ENCODE measurements at places on chromosomes 3 and 15.

- DNase-seq, result no peak
These were observed 563 bp downstream of the ARL6IP5 start for GRCh38 chr3:69085168-69085832.

GRCh38 chr3:87375231-87375682 lies 98.9 kb upstream of the POU1F1 start:
- no peak for DNase-seq

DNA sequence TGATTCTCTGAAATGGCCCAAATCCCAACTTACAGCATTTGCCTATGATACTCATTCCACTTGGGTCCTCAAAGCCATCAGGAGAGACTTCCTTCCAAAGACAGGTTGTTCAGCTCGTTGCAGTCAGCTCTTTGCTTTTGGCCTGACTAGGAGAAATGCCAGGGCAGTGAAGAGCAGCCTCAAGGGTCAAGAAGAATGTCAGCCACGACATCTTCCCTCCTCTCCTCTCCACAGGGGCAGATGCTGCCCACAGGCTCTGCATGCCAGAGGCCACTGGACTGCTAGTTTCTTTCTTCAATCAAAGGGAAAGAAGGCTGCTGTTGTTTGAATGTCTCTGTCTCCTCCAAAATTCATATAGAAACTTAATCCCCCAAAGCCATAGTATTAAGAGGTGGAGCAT lies 201.7 kb upstream of the PFN2 start:
- DNase-seq, result no peak

- DNase-seq, result no peak
These were observed 848 bp upstream of the RHCG start for GRCh38 chr15:89497231-89497630.

DNA sequence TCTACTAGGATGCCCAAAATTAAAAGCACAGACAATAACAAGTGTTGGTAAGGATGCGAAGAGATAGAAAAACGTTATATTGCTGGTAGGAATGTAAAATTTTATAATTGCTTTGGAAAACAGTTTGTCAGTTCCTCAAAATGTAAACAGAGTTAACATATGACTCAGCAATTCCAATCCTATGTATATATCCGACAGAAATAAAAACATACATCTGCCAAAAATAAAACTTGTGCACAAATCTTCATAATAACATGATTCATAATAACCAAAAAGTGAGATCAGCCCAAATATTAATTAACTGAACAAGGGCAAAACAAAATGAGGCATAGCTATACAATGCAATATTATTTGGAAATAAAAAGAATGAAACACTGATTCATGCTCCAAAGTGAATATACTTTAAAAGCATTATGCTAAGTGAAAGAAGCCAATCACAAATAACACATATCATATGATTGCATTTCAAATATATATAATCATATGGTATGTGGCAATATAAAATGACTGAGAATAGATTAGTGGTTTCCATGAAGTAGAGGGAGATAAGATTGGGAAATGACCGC lies 609.3 kb downstream of the IGSF11 start:
- DNase-seq, result no peak

- DNase-seq, result no peak
These were observed 112.5 kb upstream of the NR2F2 start for GRCh38 chr15:96217983-96218382.

DNA sequence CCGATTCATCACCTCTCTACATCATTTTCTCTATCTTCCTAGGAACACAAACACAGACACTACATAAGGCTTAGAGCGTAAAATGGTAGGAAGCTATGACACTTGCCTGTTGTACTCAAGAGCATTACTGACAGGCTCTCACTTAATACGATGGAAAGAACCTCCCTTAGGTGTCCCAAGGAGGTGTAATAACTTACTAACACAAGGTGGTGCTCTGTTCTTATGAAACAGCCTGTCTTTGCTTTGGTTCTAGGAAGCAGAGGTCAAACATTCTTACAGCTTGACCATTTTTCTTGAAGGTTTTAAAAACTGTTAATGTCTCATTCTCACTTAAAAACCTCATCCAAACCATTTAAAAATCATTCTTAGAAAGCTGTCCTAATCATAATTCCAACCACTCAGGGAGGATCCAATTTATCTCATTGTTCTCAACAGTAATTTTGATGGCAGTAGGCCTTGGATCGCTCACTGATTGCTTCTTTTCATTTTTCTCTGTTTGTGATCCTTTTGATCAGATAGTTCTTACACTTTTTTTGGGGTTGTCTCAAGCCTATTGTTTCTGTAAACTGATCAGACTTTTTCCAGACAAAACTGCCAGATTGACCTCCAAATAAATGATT lies 317.8 kb upstream of the AGTR1 start:
- DNase-seq, result no peak

DNA sequence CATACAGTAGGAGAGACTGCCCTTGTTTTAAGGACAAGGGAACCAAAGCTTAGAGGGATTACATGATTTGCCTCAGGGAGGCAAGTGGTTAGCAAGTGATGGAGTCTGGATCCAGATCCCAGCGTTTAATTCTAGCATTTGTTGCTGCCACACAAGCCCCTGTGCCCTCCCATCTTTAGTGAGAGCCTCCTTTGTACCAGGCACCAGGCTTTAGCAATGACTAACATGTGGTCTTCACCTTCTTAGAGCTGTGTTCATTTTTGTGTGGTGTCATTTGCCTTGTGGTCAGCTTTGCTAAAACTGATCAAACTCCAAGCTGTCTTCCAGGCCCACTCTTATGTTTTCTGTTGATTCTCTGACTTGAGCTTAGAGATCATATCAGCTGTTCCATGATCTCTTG lies 290.5 kb downstream of the RPLP1 start:
- DNase-seq, result no peak

- no peak for DNase-seq
These were observed 24.2 kb downstream of the CMC1 start for GRCh38 chr3:28265641-28266040.

- DNase-seq, result no peak
These were observed 121.8 kb downstream of the PDZRN3 start for GRCh38 chr3:73502609-73503583.

- DNase-seq, result no peak
These were observed 949.0 kb upstream of the SEMA6D start for GRCh38 chr15:46768287-46768686.

DNA sequence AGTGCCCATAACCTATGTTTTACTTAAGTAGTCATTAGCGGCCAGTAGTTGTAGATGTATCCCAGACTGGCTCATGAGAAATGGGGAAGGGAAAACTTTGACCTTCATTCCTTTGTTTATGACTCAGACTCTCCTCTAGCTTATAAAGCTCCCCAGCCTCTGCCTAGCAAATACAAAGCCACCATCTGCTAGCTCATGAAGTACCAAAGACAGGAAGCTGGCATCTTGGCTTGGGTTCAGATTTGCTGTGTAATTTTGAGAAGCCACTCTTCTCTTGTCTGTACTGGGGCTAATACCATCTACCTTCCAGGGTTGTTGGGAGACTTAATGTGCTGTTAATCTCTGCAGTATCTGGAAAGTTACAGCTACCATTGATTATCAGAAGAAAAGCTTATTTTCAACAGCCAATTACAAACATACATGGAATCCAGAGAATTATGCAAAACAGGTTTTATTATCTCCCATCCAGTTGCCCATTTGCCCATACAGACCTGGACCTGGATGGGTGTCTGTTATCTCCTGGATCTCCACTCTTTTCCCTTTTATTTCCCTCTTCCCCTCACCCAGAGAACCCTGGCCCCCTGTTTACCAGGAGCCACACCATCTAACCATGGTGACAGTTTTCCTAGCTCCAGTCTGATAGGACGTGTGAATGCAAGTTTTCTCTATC lies 153.8 kb downstream of the SEMA6D start:
- DNase-seq, result no peak

GRCh38 chr3:55984626-55985025 lies 483.6 kb downstream of the ERC2 start:
- DNase-seq, result no peak

- no peak for DNase-seq
These were observed 348.7 kb upstream of the TBL1XR1 start for GRCh38 chr3:177545964-177546363.

- no peak for DNase-seq
These were observed 16.1 kb downstream of the CNTN4 start for GRCh38 chr3:2114617-2115275.

- DNase-seq, result no peak
These were observed 7.0 kb upstream of the STRA6 start for GRCh38 chr15:74209560-74209958.

- DNase-seq, result no peak
These were observed 9.8 kb upstream of the MEF2A start for GRCh38 chr15:99556011-99556410.

- DNase-seq, result no peak
These were observed 1560.4 kb upstream of the GBE1 start for GRCh38 chr3:83321891-83322290.

GRCh38 chr3:54756330-54756731 lies 171.5 kb downstream of the LRTM1 start:
- DNase-seq, result no peak

DNA sequence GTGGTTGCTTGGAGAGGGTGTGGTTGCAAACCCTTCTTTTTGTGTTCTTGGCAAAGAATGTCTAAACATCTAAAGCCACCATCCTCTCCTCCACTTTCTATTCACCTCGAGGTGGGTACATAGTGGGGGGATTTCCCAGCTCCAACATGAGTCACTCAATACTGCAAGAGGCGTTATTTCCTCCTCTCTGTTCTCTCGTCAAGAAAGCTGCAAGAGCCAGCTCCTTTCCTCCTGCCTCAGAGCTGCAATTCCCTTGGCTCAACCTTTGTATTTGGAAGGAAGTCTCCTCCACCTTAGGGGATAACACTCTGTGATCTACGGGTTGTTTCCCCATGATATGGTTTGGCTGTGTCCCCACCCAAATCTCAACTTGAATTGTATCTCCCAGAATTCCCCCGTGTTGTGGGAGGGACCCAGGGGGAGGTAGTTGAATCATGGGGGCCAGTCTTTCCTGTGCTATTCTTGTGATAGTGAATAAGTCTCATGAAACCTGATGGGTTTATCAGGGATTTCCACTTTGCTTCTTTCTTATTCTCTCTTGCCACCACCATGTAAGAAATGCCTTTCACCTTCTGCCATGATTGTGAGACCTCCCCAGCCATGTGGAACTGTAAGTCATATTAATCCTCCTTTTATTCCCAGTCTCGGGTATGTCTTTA lies 138.4 kb downstream of the PLCL2 start:
- DNase-seq, result peak; percentile 8

DNA sequence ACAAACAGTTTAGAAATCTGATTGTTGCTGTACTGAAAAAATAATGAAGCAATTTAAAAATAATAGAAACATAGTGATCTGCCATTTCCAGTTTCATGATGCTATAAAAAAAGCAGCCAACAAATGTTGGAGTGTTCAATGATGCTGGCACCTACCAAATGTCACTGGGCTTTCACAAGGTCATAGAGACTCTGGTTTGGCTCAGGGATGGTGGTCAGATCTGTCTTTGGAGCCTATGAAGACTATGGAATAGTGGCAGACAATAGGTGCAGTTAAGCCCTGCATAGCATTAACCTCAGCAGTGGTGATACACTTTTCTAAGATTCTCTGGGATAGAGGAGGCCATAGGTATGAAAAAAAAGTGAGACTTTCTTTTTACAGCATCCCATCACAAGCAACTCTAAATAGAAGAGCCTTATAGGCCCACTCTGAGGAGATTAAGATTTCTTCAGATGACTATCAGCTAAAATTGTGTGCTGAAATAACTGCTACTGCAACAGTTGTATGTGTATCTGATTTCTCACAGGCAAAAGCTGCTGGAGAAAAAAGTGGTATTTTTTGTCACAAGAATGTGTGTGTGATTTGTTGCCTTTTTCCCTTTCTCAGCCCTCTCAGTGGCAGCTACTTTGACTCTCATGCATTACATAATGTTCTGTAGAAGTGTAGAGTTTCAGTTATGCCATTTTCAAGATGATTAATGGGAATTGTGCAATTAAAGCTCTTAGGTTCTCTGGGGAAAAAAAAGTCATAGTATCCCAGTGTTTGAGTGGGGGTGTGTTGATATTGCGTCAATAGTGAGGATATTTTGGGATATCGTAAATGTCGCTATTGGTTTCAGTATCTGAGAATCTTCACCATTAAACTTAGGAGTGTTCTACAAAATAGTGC lies 137.4 kb downstream of the MBNL1 start:
- DNase-seq, result no peak

DNA sequence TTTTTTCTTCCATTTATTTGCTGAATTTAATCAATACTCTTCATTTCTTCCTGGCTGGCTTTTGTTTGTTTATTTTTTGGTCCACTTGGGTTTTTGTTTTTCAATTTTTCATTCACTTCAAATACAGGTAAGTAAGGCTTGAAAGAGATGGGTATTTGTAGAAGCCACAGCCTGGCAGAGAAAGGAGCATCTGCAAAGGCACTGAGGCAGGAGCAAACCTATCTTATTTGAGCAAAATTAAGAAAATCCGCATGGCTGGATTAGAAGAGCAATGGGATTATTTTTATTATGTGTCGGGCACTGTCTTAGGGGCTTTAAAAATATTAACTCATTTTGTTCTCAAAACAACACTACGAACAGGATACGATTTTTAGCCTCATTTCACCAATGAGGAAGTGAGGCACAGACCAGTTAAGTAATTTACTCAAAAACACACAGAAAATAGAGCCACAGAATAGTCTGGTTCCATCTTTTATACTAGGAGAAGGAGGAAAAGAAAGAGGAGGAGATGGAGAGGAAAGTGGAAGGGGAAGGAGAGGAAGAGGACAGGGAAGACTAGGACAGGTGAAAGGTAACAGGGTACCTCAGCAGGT lies 35.1 kb upstream of the CCDC80 start:
- no peak for DNase-seq

- no peak for DNase-seq
These were observed 347.7 kb downstream of the PLCL2 start for GRCh38 chr3:17232442-17232841.

GRCh38 chr3:141557961-141558706 lies 71.3 kb downstream of the RASA2 start:
- DNase-seq, result no peak

- no peak for DNase-seq
These were observed 5.5 kb downstream of the AP3S2 start for GRCh38 chr15:89888214-89888804.

- DNase-seq, result no peak
These were observed 20.6 kb downstream of the ACKR2 start for GRCh38 chr3:42829628-42830436.

DNA sequence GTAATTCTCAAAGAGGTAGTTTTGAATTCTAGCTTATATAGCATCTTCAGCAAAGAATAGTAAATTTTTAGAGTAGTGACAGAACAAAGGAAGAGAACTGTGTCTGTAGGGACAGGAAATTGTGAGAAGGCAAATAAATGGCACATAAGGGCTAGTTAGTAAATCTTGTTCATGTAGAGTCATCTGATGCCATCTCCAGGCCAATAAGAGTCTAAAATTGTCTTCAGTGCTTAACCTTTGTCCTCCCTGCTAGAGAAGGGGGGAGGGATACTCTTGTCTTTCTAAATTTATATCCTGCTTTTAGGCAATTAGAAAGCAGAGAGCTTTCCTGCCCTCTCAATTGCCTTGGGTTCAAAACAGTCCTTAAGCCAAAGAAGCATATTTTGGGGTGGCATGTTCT lies 87.0 kb upstream of the DNAJC19 start:
- DNase-seq, result no peak

- no peak for DNase-seq
These were observed 11.3 kb downstream of the SHQ1 start for GRCh38 chr3:72836923-72837322.

Data from activated CD8-positive, alpha-beta memory T cell treated with anti-CD3 and anti-CD28 coated beads for 1 hour (primary cell).